ENCODE measurements at places on chromosomes 1 and 21. TPM values are rescaled to one million over a fixed set of nuclear protein-coding genes. Genes with fewer than 3 reads are reported as not detected.

DNA sequence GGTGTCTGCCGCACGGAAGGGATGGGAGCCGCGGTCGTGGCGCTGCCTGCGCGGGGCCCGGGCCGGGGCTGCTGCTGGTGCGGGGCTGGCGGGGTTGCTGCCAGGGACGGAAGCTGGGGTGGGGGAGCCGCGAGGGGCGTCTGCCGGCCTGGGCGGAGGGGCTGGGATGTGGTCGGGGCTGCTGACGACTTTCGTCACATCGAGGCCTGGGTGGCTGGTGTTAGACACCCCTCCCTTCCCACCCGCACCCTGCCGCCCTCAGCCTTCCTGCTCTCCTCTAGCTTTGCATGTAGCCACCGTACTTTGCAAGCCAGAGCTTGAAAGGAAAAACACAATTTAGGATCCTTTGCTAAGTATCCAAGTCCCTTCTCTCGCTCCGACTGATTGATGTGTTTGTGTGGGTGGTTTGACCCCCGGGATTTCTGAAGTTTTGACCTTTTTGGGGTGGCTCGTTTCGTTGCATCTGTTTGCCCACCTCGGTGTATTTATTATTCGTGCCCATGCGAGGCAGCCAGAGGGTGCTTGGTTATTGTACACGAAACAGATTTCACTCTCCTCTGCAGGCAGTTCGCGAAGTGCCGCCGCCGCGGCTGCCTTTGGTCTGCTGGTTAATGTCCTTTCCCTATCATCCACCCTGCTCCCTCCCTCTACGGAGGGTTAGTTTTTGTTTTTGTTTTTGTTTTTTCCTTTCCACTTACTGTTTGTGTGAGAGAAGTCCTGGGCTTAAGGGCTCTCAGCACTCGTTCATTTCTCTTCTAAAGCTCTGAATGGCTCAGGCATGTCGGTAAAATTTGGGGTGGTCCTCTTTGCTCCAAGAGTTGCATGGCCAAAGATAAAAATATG lies 868 bp downstream of the C1orf21 start:
- no peak for DNase-seq

GUCA2B gene
- total RNA-seq: not detected

TCHH gene
- total RNA-seq: not detected

NUDT17 gene
- 2.6 TPM for total RNA-seq

DNA sequence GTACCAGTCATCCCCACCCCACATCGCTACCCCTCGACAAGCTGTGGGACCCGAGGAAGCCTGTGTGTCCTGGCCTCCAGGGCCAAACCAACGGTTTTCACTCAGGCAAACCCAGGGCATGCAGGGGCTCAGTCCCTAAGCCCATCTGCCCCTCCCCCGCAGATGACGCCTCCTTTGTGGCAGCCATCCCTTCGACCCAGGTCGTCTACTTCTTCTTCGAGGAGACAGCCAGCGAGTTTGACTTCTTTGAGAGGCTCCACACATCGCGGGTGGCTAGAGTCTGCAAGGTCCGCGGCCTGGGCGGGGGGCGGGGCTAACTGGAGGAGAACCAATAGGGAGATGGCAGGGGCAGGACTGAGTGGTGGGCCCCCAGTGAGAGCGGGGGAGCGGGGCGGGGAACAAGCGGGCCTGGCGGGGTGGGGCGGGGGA lies 7.4 kb downstream of the SEMA4A start:
- DNase-seq: no peak

GRCh38 chr1:58454385-58454784 lies 92.1 kb downstream of the OMA1 start:
- DNase-seq: no peak

RASAL2 gene
- total RNA-seq: not detected

DNA sequence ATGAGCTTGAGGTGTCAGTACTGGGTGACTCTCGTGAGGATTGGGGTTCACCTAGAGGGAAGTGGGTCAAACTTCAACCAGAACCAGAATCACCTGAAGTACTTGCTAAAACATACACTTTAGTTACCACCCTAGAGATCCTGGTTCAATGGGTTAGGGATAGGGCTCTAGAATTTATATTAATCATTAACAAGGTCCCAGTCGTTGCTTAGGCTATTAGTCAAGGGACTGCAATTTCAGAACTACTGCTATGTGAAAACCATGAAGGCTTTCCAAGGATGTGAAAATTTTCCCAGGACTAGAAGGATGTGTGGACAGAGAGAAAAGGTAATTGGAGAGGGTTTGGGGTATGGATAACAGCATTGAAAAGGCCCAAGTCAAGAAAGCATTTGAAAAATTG lies 162.6 kb downstream of the GRIK1 start:
- no peak for DNase-seq

DNA sequence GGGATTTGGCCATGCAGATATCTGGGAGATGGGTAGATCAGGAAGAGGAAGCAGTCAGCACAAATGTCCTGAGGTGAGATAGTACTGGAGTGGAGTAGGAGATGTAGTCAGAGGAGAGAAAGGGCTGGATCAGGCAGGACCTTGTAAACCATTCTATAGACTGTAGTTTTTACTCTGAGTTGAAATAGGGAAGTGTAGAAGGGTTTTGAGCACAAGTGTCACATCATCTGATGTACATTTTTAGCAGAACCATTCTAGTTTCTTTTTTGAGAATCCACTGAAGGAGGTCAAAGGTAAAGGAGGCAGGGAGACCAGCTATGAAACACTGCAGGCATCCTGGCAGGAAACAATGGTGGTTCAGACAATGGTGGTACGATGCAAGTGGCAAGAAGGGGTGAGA lies 194.6 kb upstream of the RRP15 start:
- DNase-seq: no peak

DNA sequence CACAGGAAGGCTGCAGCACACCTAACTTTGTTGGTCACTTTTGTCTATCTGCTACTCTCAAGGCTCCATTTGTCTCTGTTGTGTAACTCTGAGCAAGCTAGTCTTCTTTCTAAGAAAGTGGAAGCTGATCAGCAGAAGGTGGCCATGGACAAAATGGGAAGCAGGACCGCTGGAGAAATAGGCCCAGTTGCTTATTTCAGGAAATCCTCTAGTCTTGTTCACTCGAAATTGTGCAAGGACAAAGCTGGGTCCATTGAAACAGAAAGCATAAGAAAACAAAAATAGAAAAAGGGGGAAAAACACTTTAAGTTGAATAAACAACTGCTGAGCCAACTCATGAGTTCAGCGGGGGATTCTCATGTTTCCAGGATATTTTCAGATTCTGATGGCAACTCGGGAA lies 150.1 kb downstream of the PBX1 start:
- DNase-seq: no peak

LENEP gene
- 0.68 TPM for total RNA-seq

- DNase-seq: no peak
Measured at GRCh38 chr1:44261171-44261817, 48.0 kb downstream of the DMAP1 start.

GRCh38 chr1:154104433-154105082 lies 50.3 kb downstream of the NUP210L start:
- DNase-seq: no peak

AMY2A gene
- not detected for total RNA-seq

GRCh38 chr21:29677326-29677725 lies 262.5 kb downstream of the GRIK1 start:
- DNase-seq: no peak

DNA sequence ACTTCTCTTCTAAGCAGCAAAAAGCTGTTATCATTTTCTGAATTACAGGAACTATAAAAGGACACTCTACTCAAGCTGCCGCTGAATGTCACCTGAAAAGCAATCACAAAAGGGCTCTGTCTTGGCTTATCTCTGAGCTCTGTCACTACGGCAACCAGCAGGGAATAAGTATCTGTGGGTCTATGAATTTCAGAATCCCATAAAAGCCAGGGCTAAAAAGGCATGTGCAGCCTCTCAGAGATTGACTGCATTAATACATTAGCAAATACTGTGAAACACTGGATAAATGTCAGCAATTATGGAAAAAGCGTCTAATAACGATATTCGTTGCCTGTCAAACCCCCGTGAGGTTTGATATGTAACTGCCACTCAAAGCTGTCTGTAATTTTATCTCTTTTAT lies 210.2 kb upstream of the DMRTA2 start:
- DNase-seq: no peak

DNA sequence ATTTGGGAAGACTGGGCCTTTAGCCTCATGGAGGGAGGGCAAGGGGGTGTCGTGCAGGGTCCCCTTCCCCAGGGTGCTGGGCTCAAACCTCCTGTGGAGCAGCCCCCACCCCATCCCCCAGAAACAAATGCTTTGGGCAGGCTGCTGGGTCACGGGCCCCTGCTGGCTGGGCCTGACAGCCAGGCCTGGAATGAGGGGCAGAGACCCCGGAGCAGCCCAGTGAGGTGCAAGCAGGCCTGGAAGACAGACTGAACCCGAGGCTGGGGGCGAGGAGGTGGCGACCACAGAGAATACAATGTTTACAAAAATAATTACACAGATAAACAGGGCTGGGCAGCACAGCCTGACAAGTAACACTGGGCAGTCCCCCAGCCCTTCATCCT lies 5.3 kb downstream of the CCDC24 start:
- DNase-seq: no peak

DNA sequence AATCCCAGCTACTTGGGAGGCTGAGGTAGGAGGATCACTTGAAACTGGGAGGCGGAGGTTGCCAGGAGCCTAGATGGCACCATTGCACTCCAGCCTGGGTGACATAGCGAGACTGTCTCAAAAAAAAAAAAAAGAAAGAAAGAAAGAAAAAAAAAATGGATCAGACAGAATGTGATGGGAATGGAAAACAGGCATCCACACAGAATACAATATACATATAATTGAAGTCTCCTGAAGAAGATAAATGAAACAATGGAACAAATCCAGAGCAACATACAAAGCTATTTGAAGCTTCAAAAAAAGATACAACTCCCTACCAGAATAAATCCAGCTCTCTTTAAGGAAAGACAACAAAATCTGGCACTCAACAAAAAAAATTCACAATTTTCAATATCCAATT lies 10.9 kb upstream of the EGLN1 start:
- no peak for DNase-seq

FNBP1L gene
- 0.86 TPM for total RNA-seq

DNA sequence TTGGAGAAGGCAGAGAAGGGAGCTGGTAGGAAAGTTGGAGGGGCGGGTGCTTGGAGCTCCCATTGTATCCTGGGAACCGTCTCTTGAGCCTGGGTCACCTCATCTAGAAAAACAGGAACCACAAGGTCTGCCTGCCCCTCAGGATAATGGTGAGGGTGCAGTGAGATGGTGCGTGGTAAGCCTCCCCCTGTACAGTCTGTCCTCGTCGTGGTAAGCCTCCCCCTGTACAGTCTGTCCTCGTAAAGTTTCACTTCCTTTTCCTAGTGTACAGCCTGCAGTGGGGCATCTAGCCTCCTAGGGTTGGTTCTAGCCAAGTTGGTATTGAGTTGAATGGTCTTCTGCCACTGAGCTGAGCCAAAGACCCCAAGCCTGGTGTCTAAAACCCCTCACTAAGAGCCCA lies 66.5 kb upstream of the IGSF21 start:
- DNase-seq: no peak

ZCCHC17 gene
- total RNA-seq: 15.1 TPM

GRCh38 chr21:42766739-42767560 lies 112.4 kb downstream of the WDR4 start:
- no peak for DNase-seq

- no peak for DNase-seq
Measured at GRCh38 chr1:229371624-229372023, 28.8 kb upstream of the CCSAP start.

- no peak for DNase-seq
Measured at GRCh38 chr1:233340966-233341516, 13.5 kb downstream of the MAP3K21 start.

GRCh38 chr1:7119156-7119555 lies 333.9 kb downstream of the CAMTA1 start:
- DNase-seq: no peak

PTAFR gene
- total RNA-seq: 0.07 TPM

OR2L2 gene
- total RNA-seq: 0.23 TPM

FGR gene
- 0.68 TPM for total RNA-seq

CFAP74 gene
- not detected for total RNA-seq

DNA sequence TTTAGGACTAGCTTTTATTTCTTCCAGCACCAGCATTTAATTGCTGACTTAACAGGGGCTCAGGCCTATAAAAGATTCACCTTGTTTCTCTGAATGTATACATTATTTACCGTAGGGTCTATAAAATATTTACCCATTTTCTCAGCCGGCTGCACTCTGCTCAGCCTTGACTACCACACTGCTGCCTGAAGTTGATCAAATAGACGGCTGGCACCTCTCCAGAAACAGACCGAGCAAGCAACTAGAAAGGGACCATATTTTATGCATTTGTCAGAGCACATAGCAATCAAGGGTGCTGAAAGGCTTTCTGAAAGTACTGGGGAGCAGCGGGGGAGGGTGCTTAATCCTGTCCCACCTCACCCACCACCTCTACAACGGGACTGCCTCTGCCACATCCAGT lies 64.7 kb upstream of the FGGY start:
- DNase-seq: no peak

DNA sequence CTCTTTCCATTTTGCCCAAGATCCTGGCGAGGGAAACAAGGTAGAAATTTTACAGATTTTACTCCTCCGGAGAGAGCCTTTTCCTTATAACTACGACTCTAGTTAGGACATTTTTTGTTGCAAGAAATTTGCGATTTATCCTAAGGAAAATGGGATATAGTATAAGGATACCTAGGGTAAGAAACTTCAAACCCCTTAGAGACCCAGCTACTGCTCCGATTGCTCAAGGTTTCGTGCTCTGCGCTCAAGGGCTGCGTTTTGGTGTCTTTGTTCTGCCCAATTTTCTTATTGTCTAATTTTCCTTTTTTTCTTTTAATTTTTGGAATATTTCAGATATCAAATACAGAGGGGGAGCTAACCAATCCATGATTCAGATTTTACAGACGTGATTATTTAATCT lies 1.5 kb downstream of the TTC3 start:
- DNase-seq: no peak

DNA sequence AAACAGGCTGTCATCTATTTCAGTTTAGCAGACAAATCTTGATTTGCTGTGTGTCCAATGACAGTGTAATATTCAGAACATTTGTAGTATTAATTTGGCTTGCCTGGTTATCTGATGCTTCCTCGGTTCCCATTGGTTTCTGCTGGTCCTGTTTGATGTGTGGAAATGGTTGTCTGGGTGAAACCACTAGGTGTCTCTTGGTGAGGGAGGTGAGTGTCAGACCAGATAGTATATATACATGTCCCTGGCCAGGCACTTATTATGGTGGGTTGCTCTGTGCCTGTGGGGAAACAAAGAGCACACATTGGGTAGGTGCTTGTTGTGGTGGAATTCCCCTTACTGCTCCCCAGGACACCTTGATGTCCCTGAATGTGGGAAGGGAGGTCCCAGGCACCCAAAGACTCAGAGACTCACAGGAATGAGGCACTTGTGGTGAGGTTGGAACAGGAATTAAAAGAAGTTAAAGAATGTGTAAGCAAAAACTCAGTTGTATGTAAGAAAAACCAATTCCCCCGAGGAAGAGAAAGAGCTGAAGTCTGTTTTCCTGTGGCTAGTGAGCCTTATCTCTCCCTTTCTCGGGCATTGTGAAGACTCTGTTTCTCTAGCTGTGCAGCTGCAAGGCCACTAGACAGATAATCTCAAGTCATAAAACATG lies 1519.1 kb downstream of the BRINP3 start:
- no peak for DNase-seq
